ENCODE measurements at places on chromosomes 13 and 19.

DNA sequence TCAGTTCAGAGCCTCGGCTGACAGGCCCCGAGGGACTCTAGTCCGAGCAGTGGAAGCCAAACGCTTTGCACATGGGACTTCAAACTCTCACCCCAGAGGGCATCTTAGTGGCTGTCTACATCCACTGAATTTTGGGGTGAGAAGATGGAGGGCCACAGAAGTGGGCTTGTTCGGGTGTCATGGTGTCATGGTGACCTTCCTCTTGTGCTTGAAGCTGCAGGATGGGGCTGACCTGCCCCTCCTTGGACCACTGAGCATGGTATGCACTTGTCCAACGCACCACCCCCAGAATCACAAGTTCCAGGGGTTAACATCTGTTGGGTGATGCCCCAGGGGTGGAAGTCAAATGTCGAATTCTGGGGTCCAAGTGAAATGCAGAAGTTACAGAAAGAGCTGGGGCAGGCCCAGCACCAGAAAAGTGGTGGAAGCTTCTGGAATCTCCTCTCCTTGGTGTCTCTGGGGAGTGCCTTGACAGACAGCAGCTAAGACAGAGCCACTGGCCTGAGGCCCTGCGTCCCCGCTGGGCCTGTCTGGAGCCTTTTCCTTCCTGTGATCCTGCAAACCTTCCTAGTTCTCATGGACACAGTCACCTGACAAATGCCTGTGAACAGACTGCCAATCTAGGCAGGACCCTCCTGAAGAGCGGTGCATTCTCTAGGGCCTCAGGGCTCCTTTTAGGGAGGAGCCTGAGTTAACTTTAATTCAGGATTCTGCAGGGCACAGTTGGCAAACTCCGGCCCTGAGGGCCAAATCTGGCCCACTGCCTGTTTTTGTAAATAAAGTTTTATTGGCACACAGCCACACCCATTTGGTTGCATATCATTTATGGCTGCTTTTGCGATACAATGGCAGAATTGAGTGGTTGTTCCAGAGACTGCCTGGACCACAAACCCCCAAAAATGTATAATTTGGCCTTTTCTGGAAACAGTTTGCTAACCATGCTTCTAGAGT is 65.1 kb upstream of the RANBP3 start:
- DNase-seq: no peak

GRCh38 chr19:4977299-4978174 is 8.6 kb downstream of the KDM4B start:
- DNase-seq: no peak

DNA sequence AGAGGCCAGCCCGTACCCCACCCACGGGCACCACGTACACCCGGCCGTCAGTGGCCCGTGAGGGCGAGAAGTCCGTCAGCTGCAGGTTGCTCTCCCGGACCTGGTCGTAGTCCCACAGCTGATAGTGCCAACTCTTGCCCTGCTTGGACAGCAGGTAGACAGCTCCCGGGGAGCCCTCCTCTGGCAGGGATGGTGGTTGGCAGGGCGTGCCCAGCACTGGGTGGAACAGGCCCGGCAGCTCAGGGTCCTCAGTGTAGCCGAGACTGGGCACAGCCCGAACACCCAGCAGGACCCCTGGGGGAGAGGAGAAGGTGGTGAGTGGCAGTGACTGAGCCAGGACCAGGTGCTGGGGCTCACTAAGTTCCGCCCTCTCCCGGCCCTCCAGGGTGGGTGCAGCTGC is 7.8 kb downstream of the ACTMAP start:
- no peak for DNase-seq

DNA sequence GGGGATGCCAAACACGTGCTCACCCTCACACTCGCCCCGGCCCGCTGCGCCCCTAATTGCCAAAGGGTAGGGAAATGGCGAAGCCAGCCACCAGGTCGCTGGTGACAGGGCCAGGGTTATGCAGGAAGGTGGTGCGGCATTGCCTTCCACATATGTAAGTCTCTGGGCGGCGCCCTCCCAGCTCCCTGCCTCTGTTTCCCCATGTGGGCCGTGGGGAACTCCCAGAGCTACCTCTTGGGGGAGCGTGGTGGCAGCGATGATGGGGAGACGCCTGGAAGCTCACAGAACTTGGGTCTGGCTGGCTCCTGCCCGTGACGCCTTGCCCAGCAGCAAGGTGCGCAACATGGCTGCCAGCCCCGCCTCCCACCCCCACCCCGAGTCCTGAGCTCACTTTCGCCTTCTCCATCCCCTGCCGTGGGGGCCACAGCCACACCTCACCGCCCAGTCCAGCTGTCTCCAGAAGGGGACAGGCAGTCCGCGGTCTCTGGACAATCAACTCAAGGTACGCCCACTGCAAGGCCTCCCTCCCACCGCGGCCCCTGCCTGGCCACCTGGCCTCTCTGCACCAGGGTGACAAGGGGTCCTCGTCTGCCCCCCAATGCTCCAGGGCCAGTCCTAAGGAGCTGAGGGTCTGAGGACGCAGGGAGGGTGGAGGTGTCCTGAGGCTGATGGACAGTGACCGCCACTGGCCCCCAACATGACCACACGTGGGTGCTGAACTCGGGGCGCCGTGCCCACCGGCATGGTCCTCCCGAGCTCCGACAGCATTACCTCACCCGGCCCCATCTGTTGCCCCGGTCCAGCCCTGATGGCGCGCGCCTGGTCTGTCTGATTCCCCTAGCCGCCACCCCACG is 6.6 kb downstream of the C19orf25 start:
- no peak for DNase-seq

DNA sequence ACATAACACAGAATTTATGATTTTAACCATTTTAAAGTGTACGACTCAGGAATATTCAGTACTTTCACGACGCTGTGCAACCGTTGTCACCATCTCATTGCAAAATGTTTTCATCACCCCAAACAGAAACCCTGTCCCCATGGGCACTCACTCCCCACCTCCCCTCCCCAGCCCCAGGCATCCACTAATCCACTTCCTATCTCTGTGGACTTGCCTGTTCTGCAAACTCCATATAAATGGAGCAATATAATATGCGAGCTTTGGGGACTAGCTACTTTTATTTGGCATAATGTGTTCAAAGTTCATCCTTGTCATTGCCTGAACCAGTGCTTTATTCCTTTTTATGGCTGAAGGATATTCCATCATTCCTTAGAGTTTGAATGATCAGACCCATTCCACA is 7.3 kb upstream of the INSR start:
- DNase-seq: no peak
